ENCODE measurements at places on chromosomes 11 and 22. TPM values are rescaled to one million over a fixed set of nuclear protein-coding genes. Genes with fewer than 3 reads are reported as not detected.

- DNase-seq = no peak
Measured at GRCh38 chr11:103582351-103582909, 454.0 kb upstream of the DDI1 start.

DNA sequence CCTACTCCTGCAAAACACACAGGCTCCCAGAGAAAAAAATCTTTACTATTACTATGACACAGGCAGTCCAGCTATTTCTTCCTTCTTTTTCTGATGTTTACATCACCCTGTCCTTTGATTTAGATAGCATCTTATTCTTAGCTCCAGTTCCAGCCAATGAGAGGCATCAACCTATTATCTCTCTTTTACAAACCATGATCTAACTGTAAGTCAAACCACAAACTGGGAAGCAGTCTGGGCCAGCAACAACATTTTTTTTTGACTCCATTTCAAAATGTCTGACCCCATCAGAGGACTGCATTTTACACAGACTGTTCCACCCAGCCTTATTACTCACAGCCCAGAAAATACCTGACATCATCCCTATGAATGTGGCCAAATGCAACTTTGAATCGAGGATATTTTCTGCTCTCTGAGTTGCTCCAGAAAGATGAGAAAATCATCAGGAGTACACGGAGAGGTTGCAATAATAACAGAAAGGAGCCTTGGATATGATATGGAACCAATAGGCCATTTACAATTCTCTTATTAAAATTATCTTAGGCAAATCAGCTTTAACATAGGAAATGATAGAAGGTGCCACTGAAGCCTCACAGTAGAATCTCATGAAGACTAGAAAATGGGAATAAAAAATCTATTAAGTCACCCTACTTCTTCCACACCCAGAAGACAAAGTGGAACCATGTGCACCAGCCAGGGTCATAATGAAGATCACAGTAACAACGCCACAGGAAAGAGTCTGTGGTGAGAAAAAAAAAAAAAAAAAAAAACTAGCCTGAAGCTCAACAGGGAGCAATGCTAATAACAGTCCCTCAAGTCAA, 21.2 kb downstream of the TBRG1 start:
- no peak for DNase-seq

DNA sequence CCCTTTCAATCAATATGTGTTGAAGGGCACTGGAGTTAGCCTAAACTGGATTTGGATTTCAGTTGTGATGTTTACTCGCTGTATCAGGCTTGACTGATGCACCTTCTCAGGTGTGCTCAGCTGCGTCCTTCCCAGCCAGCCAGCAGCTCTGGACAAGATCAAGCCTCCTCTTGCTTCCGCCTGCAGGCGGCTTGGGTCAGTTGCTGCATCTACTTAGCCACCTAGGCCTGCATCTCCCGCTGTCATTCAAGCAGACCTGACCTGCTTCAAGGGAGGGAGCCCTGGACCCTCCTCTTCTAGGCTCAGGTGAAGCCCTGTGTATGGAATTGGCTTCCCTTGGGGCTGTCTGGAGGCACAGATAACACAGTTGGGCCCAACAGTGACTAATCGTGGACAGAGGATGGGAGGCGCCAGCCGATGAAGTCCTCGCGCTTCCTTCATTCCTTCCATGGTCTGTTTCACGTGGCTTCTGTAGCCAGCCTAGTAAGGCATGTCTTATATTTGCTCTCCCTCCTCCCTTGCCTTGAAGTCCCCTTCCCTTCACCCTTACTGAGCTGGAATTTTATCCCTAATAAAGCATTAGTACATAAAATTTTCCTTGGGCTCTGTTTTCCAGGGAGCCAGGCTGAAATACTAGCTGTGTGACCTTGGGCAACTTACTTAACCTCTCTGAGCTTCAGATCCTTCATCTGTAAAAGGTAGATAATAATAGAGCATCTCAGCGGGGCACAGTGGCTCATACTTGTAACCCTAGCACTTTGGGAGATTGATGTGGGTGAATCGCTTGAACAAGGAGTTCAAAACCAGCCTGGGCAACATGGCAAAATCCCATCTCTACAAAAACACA, 2.1 kb upstream of the LHFPL7 start:
- DNase-seq = no peak

ANO5 gene
- total RNA-seq = 3.0 TPM

GRCh38 chr22:49566141-49566541, 261.5 kb downstream of the BRD1 start:
- peak; percentile 5 for DNase-seq

GRCh38 chr22:32618441-32619140, 144.0 kb downstream of the FBXO7 start:
- DNase-seq = no peak

- peak; percentile 13 for DNase-seq
Measured at GRCh38 chr22:48765595-48765994, 1062.1 kb downstream of the BRD1 start.

DNA sequence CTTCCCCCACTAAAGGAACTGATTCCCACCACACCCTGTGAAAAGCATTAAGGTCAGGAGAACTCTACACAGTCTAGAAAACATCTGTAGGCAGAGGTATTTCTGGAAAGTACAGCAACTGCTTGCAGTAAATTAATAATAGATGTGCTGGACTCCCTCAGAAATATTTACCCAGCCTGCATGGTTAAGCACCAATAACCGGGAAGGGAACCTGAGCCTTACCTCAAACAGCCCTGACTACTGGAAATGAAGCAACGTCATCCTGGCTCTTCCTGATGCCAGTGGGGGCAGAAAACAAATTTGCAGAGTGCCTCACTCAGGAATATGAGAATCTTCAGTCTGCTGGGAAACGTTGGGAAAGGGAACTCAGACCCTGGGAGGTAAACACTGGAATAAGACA, 318.1 kb downstream of the TENM4 start:
- no peak for DNase-seq

DNA sequence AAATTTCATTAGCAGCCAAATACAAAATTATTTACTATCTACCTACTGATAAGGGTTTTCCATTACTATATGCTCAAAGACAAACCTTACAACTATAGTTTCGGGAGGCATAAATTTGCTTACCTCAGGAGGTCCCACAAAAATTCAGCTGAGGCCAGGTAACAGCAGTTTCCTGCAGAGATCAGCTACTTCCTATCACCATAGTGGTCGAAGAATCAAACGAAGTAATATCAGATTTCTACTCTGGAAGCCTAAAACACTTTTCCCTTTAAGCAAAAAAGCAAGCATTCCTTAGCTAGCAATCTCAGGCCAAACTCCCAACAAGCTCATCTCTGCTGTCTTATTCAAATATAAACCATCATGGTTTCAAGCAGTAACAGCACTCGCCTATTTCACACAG, 3.1 kb downstream of the NAP1L4 start:
- no peak for DNase-seq

FAT3 gene
- 1.6 TPM for total RNA-seq

- DNase-seq = no peak
Measured at GRCh38 chr22:50627642-50628542, at the start of gene ARSA. ARSA (minus strand) TSS chr22:50628152; CDS start chr22:50627779, 373 bp downstream.

LSP1 gene
- total RNA-seq = 31.6 TPM

GRCh38 chr11:76801225-76801624, 18.1 kb downstream of the TSKU start:
- DNase-seq = no peak

DNA sequence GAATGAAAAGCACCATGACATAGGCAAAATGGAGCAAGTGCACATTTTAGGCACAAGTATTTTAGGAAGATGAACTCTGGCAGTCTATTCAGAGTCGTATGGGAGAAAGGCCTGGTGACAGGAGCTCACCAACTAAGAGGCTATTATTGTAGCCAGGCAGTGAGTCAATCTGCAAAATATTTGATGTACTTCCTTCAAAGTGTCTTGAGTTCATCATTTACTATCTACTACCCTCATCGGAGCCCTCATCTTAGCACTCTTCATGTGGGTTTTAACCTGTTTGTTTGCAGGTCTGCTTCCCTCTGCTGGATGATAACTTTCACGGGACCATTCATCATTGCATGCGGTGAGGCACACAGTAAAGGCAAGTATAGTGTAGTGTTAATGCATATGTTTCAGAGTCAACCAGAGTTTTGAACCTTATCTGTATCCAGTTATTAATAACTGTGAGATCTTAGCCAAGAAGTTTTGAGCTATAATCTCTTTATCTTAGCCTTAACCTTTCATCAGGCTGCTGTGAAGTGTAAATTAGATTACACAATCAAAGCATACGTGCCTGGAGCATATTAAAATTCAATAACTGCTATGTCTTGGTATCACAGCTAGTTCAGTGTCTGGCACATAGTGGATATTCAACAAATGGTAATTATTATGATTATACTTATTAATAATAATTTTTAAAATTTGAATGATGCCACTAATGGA, 70.9 kb upstream of the SC5D start:
- DNase-seq = no peak

- DNase-seq = no peak
Measured at GRCh38 chr11:114326776-114327175, 30.6 kb downstream of the NNMT start.

DNA sequence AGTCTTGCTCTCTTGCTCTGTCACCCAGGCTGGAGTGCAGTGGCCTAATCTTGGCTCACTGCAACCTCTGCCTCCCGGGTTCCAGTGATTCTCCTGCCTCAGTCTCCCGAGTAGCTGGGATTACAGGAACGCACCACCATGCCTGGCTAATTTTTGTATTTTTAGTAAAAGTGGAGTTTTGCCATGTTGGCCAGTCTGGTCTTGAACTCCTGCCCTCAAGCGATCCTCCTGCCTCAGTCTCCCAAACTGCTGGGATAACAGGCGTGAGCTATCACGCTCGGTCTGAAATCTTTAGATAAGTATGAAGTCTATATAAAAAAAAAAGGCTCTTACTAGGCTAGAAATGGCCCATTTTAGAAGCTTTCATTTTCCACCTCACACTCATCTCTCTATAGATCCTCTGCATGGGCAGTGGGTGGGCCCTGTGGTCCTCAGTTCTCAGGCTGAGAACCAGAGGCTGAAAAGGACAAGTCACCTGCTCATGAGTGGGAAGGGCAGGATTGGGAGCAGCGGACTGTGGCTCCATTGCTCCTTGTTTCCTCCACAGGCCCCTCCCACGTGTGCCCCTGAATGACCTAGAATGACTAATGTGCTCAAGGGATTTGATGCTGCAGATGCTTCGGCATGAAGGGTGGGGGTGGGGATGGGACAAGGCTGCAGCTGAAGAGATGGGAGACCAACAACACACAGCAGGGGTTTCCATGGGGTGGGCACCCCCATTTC, 19.8 kb upstream of the PRAME start:
- no peak for DNase-seq

DNA sequence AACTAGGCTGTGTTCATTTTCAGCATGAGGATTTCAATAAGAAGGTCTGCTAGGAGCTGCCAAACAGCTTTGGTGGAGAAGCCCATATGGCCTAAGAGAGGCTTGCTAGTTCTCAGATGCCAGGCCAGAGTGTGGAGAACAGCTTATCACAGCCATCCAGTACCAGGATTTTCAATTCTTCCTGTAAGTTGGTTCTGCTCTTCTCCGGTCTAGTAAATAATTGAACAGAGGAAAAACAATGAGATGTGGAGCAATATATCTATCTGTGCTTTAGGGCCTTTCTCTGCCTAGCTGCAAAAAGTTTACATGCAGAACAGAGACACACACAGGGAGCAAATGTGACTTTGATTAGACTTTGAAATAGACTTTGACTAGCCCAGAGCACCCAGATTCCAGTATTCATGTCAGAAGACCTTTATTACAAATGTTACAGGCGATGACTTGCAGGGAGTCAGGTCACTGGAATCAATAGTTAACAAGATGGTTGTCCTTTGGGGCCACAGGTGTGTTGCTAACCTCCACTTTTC, 19.8 kb upstream of the PPP2R1B start:
- no peak for DNase-seq

DNA sequence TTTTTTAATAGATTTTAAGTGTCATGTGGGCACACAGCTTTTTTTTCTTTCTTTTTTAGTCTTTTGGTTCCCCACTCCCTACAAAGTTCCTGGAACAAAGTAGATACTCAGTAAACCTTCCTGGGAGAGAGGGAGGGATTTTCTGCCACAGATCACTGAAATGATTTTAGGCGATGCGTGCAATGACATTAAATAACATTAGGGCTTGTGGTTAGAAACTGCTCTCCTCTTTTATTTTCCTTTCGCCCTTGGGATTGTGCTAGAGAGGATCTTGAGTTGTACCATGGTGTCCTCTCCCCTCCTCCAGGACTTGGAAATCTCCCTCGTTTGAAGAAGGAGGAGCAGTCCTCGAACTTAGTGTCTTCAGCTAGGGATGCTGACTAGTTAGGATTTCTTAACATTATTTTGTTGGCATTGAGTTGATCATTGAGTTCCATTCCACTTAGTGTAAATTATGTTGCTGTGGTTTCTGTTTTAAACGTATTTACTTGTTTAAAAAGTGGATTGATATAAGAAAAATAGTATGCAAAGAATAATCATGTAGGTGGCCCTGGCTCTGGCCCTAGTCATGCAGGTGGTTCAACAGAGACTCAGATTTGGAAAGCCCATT, 88.4 kb downstream of the TRAF6 start:
- no peak for DNase-seq

ATL3 gene
- 84.5 TPM for total RNA-seq
